ENCODE measurements at places on chromosomes 11 and 22. TPM values are rescaled to one million over a fixed set of nuclear protein-coding genes. Genes with fewer than 3 reads are reported as not detected.

Gene DAGLA
- 0.73 TPM for total RNA-seq

Gene B3GAT1
- total RNA-seq: 0.14 TPM

Gene MS4A2
- not detected for total RNA-seq

GRCh38 chr11:9643751-9644150 lies 20.1 kb upstream of the SWAP70 start:
- H3K36me3 ChIP-seq: no peaks in the 10 kb centered on the region
- no peak for DNase-seq
- H3K4me1 ChIP-seq: no peaks in the 10 kb centered on the region
- H3K27me3 ChIP-seq: no peaks in the 10 kb centered on the region
- no peak overlapping the region for H3K4me3 ChIP-seq

DNA sequence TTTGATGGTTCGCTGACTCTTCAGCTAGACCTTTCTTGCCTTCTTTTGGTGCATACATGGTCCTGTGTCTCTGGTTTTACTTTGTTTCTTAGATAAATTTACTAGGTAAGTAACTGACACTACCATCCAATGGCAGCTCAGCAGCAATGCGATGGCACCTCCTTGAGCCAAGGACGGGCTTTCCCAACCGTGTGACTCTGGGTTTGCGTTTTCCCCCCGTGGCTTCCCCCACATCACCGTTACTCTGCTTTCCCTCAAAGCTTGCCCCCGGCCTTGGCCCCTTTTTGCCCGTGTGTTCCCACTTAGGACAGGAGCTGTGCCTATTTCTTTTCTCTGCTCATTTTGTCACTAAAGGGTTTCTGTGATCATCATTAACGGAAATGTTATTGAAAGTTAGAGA lies 41.5 kb downstream of the TBC1D22A start:
- H3K36me3 ChIP-seq: peaks cover 62% of the 10 kb centered on the region
- peaks cover 25% of the 10 kb centered on the region for H3K4me1 ChIP-seq
- H3K4me3 ChIP-seq: no peak overlapping the region
- H3K27me3 ChIP-seq: no peaks in the 10 kb centered on the region
- no peak for DNase-seq

DNA sequence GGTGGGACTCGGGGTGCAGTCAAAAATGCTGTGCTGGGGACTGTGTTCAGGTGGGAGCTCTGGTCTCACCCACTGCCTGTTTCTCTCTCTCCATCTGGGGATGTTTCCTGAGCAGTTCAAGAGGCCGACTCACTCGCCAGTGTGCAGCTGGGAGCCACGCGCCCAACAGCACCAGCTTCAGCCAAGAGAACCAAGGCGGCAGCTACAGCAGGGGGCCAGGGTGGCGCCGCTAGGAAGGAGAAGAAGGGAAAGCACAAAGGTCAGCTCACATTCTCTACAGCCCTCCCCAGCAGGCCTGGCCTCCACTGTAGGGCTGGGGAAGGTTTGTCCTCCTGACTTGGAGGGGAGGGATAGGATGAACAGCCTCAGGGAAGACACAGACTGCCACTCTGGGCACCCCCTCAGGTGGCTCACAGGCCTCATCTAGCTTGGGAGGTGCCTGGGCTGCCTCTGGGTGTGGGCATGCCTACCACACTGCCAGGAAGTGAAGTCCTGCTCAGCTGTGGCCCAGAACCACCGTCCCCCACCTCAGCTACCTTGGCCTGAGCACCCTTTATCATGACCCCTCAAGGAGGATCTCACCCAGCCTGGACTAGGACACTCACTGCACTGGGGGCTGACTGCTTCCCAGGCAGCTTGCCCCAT lies 13.0 kb downstream of the TUB start:
- DNase-seq: no peak
- H3K27me3 ChIP-seq: no peaks in the 10 kb centered on the region
- H3K36me3 ChIP-seq: no peaks in the 10 kb centered on the region
- H3K4me3 ChIP-seq: no peak overlapping the region

- no peak for DNase-seq
- no peak overlapping the region for H3K4me3 ChIP-seq
- H3K36me3 ChIP-seq: no peaks in the 10 kb centered on the region
- peaks cover 26% of the 10 kb centered on the region for H3K27me3 ChIP-seq
- no peaks in the 10 kb centered on the region for H3K4me1 ChIP-seq
These were observed 35.3 kb downstream of the MAP6 start for GRCh38 chr11:75633409-75634066.

GRCh38 chr11:111982019-111982464 lies 43.2 kb upstream of the DLAT start:
- H3K4me3 ChIP-seq: no peak overlapping the region
- peaks cover 9% of the 10 kb centered on the region for H3K4me1 ChIP-seq
- peaks cover 16% of the 10 kb centered on the region for H3K27me3 ChIP-seq
- no peak overlapping the region for H3K27ac ChIP-seq
- no peaks in the 10 kb centered on the region for H3K36me3 ChIP-seq

- H3K27ac ChIP-seq: no peak overlapping the region
- no peaks in the 10 kb centered on the region for H3K27me3 ChIP-seq
- H3K36me3 ChIP-seq: no peaks in the 10 kb centered on the region
- H3K4me1 ChIP-seq: no peaks in the 10 kb centered on the region
- DNase-seq: peak; percentile 33
These were observed 81.9 kb downstream of the RAB30 start for GRCh38 chr11:82989628-82990404.

- DNase-seq: no peak
- H3K36me3 ChIP-seq: no peaks in the 10 kb centered on the region
- H3K27ac ChIP-seq: no peak overlapping the region
- no peak overlapping the region for H3K4me3 ChIP-seq
These were observed 54.5 kb upstream of the ME3 start for GRCh38 chr11:86726770-86727504.

DNA sequence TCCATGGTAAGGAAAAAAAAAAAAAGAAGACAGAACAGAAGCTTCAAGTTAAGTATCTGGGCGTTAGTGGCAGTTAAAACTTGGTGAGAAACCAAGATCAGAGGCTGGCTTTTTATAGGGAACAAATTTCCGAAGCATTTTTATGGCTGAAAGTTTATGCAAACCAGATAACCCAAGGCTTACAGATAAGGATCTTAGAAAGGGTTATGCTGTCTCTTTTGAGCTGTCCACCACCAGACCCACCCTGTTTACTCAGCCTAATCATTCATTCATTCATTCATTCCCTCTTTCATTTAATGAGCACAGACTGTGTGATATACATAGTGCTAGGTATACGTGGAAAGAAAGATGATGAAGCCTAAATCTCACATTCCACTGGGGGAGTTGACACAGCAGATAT lies 89.5 kb downstream of the ME3 start:
- H3K4me1 ChIP-seq: no peaks in the 10 kb centered on the region
- H3K27me3 ChIP-seq: no peaks in the 10 kb centered on the region
- H3K27ac ChIP-seq: no peak overlapping the region
- no peaks in the 10 kb centered on the region for H3K36me3 ChIP-seq
- no peak for DNase-seq

Gene NFAM1
- 0.38 TPM for total RNA-seq

Gene APOA4
- total RNA-seq: not detected

DNA sequence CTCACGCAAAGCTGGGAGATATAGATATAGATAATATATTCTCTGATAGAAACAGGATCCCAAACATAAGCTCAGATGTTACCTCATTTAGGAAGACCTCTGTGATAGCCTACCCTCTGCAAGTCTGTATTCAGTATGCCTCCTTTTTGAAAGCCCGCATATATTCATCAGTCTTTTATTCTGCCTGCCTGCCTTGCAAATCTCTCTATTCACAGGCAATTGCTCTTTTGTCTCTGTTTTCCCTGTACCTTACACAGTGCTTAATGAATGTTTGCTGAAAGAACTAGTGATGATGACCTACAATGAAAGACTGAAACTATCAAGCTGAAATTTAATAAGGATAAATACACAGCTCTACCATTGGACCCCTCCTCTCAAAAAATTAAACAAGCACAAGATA lies 18.4 kb downstream of the DEUP1 start:
- no peak overlapping the region for H3K4me3 ChIP-seq
- no peaks in the 10 kb centered on the region for H3K27me3 ChIP-seq
- no peak overlapping the region for H3K27ac ChIP-seq
- no peaks in the 10 kb centered on the region for H3K36me3 ChIP-seq
- no peak for DNase-seq

- no peak overlapping the region for H3K27ac ChIP-seq
- no peak overlapping the region for H3K4me3 ChIP-seq
- DNase-seq: no peak
- H3K27me3 ChIP-seq: peaks cover 9% of the 10 kb centered on the region
- no peaks in the 10 kb centered on the region for H3K36me3 ChIP-seq
These were observed 42.4 kb upstream of the RASD2 start for GRCh38 chr22:35498026-35498800.

- peaks cover 19% of the 10 kb centered on the region for H3K4me1 ChIP-seq
- H3K4me3 ChIP-seq: no peak overlapping the region
- no peak for DNase-seq
- H3K27me3 ChIP-seq: no peaks in the 10 kb centered on the region
- peak overlapping the region; percentile 45 for H3K27ac ChIP-seq
- peaks cover 46% of the 10 kb centered on the region for H3K36me3 ChIP-seq
These were observed 5.4 kb downstream of the PCF11 start for GRCh38 chr11:83162377-83162776.

GRCh38 chr11:61736310-61736709 lies 16.1 kb upstream of the MYRF start:
- peaks cover 7% of the 10 kb centered on the region for H3K4me1 ChIP-seq
- H3K27ac ChIP-seq: no peak overlapping the region
- no peak for DNase-seq
- H3K27me3 ChIP-seq: no peaks in the 10 kb centered on the region
- H3K36me3 ChIP-seq: peaks cover 2% of the 10 kb centered on the region
- no peak overlapping the region for H3K4me3 ChIP-seq

GRCh38 chr11:77170107-77170506 lies 42.1 kb downstream of the MYO7A start:
- no peaks in the 10 kb centered on the region for H3K27me3 ChIP-seq
- H3K4me1 ChIP-seq: no peaks in the 10 kb centered on the region
- no peaks in the 10 kb centered on the region for H3K36me3 ChIP-seq

Gene OR51I1
- not detected for total RNA-seq

Gene PACS1
- total RNA-seq: 179 TPM

Gene NLRP10
- total RNA-seq: not detected

DNA sequence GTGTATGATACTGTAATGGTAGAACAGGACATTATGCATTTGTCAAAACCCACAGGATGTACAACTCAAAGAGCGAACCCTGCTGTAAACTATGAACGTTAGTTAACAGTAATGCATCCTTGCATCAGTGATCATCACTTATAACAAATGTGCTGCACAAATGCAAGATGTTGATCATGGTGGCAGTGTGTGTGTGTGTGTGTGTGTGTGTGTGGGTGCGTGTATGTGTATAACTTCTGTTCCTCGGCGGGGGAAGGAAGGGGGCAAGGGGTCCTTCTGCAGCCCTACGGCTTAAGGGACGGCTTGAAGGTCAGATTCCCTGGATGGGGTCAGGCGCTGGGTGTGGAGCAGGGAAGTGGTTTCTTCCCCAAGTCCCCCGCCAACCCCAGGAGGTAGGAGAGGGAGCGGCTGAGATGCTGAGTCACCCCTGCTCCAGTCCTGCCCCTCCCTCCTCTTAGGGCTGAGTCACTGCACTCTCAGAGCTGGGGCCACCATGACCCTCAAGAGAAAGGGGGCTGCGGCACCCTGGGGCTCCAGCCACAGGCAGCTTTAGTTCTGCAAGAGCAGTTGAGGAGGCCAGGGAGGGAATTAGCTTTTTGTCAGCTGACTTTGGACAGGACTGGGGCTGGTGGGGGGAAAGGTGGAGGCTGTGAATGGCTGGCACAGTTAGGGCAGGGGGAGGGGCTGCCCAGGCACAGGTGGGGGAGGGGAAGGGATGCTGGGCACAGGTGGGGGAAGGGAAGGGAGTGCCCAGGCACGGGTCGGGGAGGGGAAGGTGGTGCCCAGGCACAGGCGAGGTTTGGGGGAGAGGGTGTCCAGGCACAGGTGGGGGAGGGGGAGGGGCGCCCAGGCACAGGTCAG lies 8.8 kb upstream of the CTSD start:
- H3K36me3 ChIP-seq: no peaks in the 10 kb centered on the region
- no peak overlapping the region for H3K27ac ChIP-seq
- DNase-seq: no peak
- no peaks in the 10 kb centered on the region for H3K27me3 ChIP-seq
- H3K4me1 ChIP-seq: peaks cover 27% of the 10 kb centered on the region

- H3K4me1 ChIP-seq: peaks cover 18% of the 10 kb centered on the region
- H3K27ac ChIP-seq: no peak overlapping the region
- no peaks in the 10 kb centered on the region for H3K27me3 ChIP-seq
- no peaks in the 10 kb centered on the region for H3K36me3 ChIP-seq
These were observed 7.1 kb downstream of the LRRC74B start for GRCh38 chr22:21052715-21053459.

All from CD4-positive, alpha-beta T cell (primary cell).